ENCODE measurements at places on chromosomes 2 and 18.

DNA sequence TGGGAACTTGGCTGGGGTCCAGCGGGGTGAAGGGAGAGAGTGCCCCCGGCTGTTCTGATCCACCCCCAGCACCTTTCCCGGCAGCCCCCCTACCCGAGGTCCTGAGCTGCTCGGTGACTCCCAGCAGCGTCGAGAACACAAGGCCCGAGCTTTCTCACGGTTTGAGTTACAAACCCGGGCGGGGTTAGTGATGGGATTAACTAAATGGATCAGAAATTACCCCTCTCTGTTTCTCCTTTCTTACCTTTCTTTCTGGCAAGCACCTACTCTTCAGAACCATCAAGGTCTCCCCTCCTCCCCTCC is 139.4 kb upstream of the GPC1 start:
- no peak for DNase-seq

DNA sequence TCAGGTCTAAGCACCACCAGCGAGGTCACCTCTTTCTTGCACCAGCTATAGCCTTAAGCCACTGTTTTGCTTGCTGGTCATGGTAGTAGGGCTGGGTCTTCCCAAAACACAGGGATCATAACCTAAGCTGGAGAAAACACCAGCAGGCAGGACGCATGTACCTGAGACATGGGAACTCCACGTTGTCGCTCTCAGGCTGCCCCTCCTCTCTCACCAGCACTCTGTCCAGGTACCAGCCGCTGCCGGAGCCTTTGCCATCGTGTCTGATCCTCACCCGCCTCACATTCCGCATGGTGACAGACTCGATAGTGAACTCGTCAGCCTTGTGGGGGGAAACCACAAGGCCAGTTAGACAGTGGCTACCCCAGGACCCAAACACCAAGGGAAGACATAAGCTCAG is 79.5 kb downstream of the LOXHD1 start:
- no peak for DNase-seq

GRCh38 chr2:188378371-188378950 is 86.8 kb downstream of the GULP1 start:
- DNase-seq = no peak

DNA sequence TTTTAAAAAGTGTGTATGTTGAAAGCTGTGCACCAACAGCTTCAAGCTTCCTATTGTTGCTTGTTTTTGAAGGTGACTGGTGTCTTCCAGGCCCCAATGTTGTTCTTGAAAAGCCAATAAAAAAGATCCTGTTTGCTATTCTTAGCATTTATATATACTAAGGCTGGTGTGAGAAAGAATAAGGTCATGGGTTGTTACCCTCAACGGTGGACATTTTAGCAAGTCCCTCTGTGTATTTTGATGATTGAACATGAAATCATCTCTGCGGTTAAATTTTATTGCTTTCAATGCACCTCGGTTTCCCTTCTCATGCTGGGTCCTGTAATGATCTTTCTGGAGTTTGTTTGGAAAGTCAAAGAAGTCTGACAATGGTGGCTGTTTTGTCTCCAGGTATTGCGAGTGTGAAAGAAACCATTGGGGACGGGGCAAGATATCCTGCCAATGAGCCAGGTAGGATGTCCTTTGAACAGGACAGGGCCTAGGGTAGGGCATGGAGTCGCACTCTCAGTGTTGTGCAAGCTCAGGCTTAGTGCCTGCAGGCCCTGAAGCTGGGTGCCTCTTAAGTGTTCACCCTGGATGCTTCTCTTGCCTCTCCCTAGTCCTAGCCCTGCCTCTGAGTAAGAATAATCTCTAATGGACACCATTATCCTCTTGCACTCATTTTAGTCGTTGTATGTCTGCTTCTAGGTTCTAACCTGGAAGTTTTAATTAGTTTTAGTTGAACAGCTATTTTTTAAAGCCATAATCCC is 16.0 kb upstream of the KLF7 start:
- no peak for DNase-seq

Measured in BE2C (cell line).